ENCODE measurements at places on chromosomes 6 and 20.

DNA sequence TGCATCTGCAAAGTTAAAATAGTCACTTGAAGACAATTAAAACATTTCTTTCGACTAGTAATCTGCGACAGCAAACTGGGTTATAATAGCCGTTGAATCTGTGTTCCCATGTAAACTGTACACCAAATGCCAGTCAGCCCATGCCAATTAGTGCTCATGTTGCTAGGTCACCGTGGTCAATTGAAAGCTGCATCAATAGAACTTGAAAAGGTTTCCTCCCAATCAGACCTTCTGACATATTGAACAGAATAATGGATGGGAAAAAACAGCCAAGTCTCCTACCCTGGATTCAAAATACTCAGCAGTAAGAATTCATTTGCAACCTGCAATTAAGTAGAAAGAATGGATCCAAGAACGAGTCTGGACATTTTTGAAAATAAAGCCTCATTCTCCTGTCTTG is 11.2 kb downstream of the NKX2-4 start:
- DNase-seq: no peak

GRCh38 chr20:63029358-63030121 is 22.8 kb upstream of the BHLHE23 start:
- no peak for DNase-seq

DNA sequence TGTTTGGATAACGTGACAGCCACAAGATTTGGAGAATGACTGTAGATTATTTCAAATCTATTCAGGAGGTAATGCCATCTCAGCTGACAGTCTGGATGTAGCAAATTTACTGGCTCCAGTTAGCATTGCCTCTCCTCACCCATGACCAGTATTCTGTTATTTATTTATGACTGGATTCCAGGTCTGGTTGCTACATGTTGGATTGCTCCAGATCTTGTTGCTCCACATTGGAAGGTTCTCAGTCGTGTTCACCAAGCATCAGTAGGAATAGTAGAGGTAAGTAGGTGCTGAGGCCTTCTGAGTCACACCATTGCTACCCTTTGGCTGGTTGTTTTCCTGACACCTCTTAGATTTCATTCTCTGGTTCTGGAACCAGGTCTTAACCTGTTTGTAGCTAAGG is 69.5 kb upstream of the ELOVL5 start:
- no peak for DNase-seq

DNA sequence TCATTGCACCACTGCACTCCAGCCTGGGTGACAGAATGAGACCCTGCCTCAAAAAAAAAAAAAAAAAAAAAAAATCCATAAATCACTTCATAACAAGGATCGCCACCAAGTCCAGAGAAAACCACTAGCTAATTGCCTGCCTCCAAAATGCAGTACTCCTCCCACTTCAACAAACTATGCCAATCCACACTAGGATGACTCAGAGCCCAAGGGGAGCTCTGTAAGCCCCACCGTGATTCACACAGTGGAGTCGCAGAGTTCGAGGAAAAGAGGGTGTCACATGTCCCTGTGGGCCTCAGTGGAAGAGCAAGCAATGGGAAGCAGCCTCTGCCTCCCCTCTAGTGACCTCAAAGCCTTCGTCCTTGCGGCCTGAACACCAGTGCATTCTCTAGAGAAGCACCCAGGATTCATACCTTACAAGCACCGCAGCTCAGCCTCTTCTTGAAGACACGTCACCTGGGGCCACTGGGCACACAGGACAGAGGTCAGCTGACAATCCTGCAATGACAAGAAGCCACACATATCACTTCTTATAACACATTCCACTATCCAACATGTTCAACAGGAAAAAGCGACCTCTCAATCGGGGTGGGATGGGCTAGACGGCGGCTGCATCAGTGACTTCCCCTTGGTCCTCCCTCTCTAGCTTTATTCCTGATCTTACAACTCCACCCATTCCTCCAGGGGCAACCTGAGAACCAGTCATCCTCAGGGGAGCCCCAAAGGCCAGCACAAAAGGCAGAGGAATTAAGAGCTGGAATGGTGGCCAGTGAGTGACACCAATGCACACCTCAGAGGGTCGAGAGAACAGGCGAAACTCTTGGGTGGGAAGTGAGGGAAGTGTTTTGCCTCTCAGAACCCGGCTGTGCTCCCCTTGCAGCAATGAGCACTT is 8.9 kb downstream of the SNHG17 start:
- no peak for DNase-seq

DNA sequence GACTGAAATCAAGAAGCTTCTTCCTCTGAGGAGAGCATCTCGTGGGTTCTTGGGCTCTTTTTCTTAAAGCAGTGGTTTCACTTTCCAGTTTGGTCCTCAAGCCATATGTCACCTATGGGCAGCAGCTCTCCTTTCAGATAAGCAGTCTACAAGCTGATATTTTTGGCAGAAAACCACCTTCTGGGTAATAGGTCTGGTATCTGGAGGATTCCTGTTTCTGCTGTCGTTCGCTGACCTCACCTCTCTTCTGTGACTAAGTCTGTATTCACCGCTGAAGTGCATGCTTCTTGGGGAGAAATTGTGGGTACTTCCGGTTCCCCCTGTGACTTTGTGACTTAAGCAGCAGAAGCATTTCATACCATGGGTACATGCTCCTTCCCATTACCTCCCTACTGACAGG is 193.6 kb downstream of the EDN1 start:
- no peak for DNase-seq

DNA sequence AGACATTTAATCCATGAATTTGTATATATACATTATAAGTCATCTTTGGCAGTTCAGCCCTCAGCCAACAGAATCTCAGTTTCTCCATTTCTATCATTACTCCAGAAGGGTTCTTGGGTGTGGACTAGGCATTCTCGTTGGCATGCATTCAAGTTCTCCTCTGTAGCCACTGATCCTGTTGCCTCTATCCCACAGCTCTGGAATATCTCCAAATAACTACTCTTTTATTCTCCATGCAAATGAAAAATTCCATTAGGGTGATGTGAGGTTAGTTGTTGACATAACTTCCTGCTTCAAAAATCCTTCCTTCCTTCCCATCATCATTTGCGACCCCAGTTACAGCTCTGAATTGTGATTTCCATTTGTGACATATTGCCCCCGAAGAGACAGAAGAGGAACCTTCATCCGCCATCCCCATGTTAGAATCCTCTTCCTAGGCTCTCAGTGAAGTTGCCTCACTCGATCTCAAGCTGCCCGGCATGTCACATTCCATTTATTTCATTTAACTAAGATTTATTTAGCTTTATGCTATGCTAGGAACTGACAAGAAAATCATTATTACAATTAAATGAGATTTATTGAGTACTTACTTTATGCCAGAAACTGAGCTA is 93.7 kb upstream of the EDN1 start:
- DNase-seq: no peak
